Panc1 (cell line): ENCODE measurements at places on chromosomes 2 and 18. TPM values are rescaled to one million over a fixed set of nuclear protein-coding genes. Genes with fewer than 3 reads are reported as not detected.

DNA sequence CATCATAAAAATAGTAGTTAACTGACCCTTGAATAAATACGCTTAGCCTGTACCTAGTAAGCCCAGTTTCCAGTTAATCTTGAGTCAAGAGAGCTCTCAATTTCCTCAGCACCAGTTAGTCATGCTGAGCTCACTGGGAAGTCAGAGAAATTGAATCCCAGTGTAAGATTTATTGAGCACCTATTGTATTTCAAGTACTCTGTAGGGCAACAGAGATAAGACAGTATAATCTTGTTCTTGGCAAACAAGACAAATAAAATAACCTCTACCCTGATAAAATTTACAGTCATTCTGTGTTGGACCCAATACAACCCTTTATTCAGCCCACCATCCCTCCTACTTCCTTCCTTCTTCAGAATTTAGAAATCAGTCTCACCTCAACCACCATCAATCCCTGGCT, 71.9 kb upstream of the NRP2 start:
- H3K27ac ChIP-seq: no peak overlapping the region
- H3K27me3 ChIP-seq: peaks cover 6% of the 10 kb centered on the region
- no peaks in the 10 kb centered on the region for H3K4me1 ChIP-seq
- H3K36me3 ChIP-seq: no peaks in the 10 kb centered on the region

DNA sequence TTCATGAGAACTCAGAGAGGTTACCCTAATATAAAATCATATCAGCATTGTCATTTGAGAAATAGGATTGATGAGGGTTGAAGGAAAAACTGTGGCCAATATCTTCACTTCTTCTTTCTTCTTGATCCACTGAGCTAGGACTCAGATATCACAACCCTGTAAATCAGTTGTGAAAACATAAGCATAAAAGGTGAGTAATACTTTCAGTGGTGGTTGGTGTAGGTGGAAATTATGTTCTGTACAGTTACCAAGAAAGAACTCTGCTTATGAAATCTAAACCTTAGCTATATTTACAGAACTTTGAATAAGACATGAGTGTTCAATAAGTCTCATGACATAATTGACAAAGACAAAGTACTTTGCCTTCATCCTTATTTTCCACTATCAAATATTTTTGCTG, 56.3 kb downstream of the PAX3 start:
- no peak for DNase-seq
- no peak overlapping the region for H3K27ac ChIP-seq
- H3K4me1 ChIP-seq: no peaks in the 10 kb centered on the region

GRCh38 chr2:72198532-72199241, 51.0 kb upstream of the CYP26B1 start:
- no peak overlapping the region for H3K4me3 ChIP-seq
- H3K36me3 ChIP-seq: no peaks in the 10 kb centered on the region
- DNase-seq: no peak
- no peaks in the 10 kb centered on the region for H3K27me3 ChIP-seq
- no peak overlapping the region for H3K27ac ChIP-seq

DNA sequence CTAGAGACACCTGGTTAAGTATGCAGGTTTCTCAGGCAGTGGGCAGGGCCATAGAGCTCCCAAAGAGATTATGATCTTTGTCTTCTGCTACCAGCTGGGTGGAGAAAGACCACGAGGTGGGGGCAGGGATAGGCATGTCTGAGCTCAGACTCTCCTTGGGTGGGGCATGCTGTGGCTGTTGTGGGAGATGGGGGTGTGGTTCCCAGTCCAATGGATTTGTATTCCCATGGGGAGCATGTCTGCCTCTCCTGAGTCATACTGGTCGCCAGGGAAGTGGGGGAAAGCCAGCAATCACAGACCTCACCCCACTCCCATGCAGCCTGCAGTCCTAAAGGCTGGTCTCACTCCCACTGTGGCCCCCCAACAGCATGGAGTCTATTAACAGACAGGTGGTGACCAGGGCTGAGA, 31.4 kb upstream of the RHOB start:
- H3K4me1 ChIP-seq: no peaks in the 10 kb centered on the region
- no peaks in the 10 kb centered on the region for H3K36me3 ChIP-seq
- H3K27ac ChIP-seq: no peak overlapping the region
- DNase-seq: no peak
- H3K27me3 ChIP-seq: no peaks in the 10 kb centered on the region

The AGFG1 gene
- total RNA-seq: 98.5 TPM

The EPHA4 gene
- total RNA-seq: 3.4 TPM
